ENCODE measurements at places on chromosomes 6 and 20. TPM values are rescaled to one million over a fixed set of nuclear protein-coding genes. Genes with fewer than 3 reads are reported as not detected.

Gene PRDM13
- not detected for total RNA-seq

Gene METTL24
- total RNA-seq = not detected

Gene GINM1
- 103 TPM for total RNA-seq

Gene GSTA1
- 0.30 TPM for total RNA-seq

Gene GRM1
- 0.02 TPM for total RNA-seq

Gene LST1
- total RNA-seq = not detected

Gene RBBP8NL
- not detected for total RNA-seq

Gene TINAG
- total RNA-seq = not detected

Gene NOX3
- total RNA-seq = not detected

Gene TGM3
- not detected for total RNA-seq

Gene HSPA12B
- 0.05 TPM for total RNA-seq

Gene RHAG
- not detected for total RNA-seq

Gene TRIM27
- total RNA-seq = 88.1 TPM

Gene OR5V1
- total RNA-seq = not detected
